Foreskin melanocyte (primary cell): ENCODE measurements at places on chromosomes 2 and 18.

- no peak for DNase-seq
Observed at GRCh38 chr2:85803704-85804425, 50.1 kb downstream of the ATOH8 start.

GRCh38 chr2:30209227-30209626 lies 22.1 kb upstream of the LBH start:
- DNase-seq: no peak

DNA sequence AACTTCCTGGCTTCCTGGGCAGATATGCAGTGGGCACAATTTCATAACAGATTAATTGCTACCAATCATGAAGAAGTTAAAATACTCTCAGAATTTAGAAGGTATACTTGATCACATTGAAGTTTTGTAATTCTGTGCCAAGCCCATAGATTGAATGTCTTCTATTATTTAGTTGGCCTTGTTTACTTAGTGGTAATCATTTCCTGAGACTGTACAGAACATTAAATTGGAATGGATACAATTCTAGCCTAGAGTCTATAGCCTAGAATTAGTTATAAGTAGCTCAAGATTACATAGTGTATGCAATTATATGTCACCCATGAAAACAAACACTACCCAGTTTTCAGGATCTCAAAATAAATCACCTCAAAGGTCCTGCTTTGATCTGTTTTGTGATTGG lies 615.8 kb downstream of the XIRP2 start:
- no peak for DNase-seq

- no peak for DNase-seq
Observed at GRCh38 chr2:102291319-102292075, 19.9 kb upstream of the IL1RL1 start.

DNA sequence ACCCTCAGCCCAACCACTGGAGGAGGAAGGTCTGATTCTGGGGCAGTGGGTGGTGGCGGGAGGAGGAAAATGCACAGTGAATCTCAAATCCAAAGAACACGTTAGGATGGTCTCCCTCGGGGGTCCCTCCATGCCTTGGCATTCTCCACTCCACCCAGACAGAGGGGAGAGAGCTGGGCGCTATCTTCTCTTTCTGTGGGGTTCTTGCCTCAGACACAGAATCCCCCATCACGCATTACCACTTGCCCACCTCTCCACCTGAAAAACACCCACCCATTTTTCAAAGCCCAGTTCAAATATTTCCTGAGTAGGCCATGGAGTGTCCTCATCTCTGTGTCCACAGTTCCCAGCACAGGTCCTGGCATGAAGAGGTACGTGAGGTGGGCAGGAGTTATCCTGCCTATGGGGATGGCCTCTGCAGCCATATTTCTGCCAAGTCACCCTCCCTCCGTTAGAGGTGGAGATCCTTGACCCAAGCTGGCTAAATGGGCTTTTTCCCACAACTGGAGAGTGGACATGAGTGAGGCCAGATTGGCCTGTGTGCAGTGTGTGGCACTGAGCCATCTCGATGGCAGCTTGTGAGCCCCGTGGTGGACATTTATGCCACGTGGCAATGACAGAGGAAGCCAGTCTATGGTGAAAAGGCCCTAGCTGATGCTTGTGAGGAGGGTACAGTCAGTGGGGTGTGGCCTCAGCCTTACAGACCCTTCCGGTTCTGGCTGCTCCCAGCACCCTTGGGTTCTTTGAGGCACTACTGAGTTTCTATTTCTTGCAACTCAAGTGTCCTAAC lies 9.5 kb upstream of the TEX261 start:
- no peak for DNase-seq

- no peak for DNase-seq
Observed at GRCh38 chr2:9631878-9632700, 1.3 kb upstream of the YWHAQ start.

DNA sequence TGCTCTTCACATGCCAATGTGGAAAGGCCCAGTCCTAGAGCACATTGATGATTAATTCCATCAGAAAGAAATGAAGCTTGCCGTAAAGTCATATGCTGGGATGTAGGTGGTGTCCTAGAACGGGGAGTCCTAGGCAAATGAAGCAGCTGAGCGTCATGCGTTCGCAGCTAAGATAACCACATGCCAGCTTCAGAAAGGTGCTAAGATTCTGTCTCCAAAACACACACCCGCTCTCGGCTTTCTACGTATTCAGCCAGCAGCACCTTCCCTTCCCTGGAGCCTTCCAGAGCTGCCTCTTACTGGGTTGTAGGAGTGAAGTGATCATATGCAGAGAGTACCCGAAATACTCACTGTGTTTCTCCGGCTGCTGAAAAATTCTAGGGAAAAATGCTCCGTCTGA lies 421.6 kb upstream of the ID2 start:
- DNase-seq: no peak
